ENCODE measurements at places on chromosomes 2 and 18. TPM values are rescaled to one million over a fixed set of nuclear protein-coding genes. Genes with fewer than 3 reads are reported as not detected.

Gene FSIP2
- 0.82 TPM for total RNA-seq

Gene IL1F10
- total RNA-seq, result not detected

Gene CHST9
- total RNA-seq, result not detected

Gene SLC9A4
- not detected for total RNA-seq

Gene DSG3
- not detected for total RNA-seq

Gene ALK
- total RNA-seq, result not detected

Gene EVX2
- total RNA-seq, result not detected

Gene ZBTB14
- 10.0 TPM for total RNA-seq

Gene IGFBP5
- total RNA-seq, result 23.4 TPM

Gene CLEC4F
- 0.18 TPM for total RNA-seq

Gene C2orf80
- not detected for total RNA-seq

Gene BOLL
- not detected for total RNA-seq

Gene CAPN14
- 0.15 TPM for total RNA-seq

Gene SALL3
- 0.10 TPM for total RNA-seq

Gene GPAT2
- total RNA-seq, result 5.7 TPM

Gene RUFY4
- not detected for total RNA-seq

Gene RNU2-63P
- not detected for total RNA-seq

Gene RGPD3
- 0.05 TPM for total RNA-seq

Gene DSG2
- 15.5 TPM for total RNA-seq

Gene CSRNP3
- total RNA-seq, result 0.47 TPM

Gene TEKT4
- total RNA-seq, result not detected

Gene FOXD4L1
- not detected for total RNA-seq

Gene CFAP210
- not detected for total RNA-seq

Gene GAREM2
- 3.4 TPM for total RNA-seq

Gene AMER3
- total RNA-seq, result not detected

Gene CEBPZOS
- 18.3 TPM for total RNA-seq

Gene OTOS
- not detected for total RNA-seq

Gene WDR75
- 33.5 TPM for total RNA-seq

Gene GPR39
- 0.29 TPM for total RNA-seq

Gene BCL2L11
- 16.4 TPM for total RNA-seq

Gene CLHC1
- total RNA-seq, result 2.8 TPM

Gene CCDC148
- total RNA-seq, result 1.2 TPM

Gene MOGAT1
- total RNA-seq, result not detected

Gene RAB10
- 125 TPM for total RNA-seq

Gene TBR1
- total RNA-seq, result not detected

Gene ACADL
- 0.05 TPM for total RNA-seq

Gene REG1B
- total RNA-seq, result not detected

Gene SERPINB12
- total RNA-seq, result not detected

Gene ABCG8
- total RNA-seq, result not detected

Gene MORN2
- total RNA-seq, result 8.4 TPM
